Left renal cortex interstitium (tissue), 4 donors: ENCODE measurements at places on chromosomes 1 and 21.

- no peak for DNase-seq
Observed at GRCh38 chr1:153420306-153420705, 4.0 kb downstream of the S100A7A start.

GRCh38 chr1:243542739-243543415 lies 287.0 kb downstream of the SDCCAG8 start:
- no peak for DNase-seq

GRCh38 chr1:59776960-59777852 lies 37.5 kb upstream of the HOOK1 start:
- DNase-seq, result no peak

DNA sequence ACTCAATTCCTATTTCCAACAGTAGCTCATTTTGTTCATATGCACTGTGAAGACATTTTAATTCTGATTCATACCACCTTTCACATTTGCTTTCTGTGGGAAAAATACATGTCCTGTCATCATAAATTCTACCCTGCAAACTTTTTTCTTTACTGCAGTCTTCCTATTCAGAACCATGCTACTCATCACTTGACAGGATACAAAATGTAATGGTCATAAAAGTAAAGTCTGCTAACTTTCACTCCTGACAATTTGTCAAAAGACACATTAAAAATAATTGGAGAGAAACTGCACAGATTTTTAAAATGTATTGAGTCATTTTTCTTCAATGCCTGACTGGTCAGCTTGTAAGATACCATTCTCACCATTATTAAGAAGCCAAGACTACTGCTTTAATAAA lies 1817.1 kb downstream of the BRINP3 start:
- no peak for DNase-seq

GRCh38 chr1:50343323-50343722 lies 79.9 kb downstream of the DMRTA2 start:
- no peak for DNase-seq

- DNase-seq, result no peak
Observed at GRCh38 chr1:234617131-234617985, 7.4 kb upstream of the IRF2BP2 start.

GRCh38 chr1:168407832-168408538 lies 127.3 kb downstream of the TBX19 start:
- DNase-seq, result no peak

GRCh38 chr1:240282061-240282830 lies 190.6 kb downstream of the FMN2 start:
- no peak for DNase-seq

- no peak for DNase-seq
Observed at GRCh38 chr1:177423090-177423489, 252.3 kb downstream of the BRINP2 start.
